ENCODE measurements at places on chromosomes 11 and 22. TPM values are rescaled to one million over a fixed set of nuclear protein-coding genes. Genes with fewer than 3 reads are reported as not detected.

Gene NUP160
- total RNA-seq: 57.0 TPM

Gene SHANK2
- total RNA-seq: not detected

Gene TMEM218
- total RNA-seq: 13.1 TPM

Gene IL10RA
- total RNA-seq: 304 TPM

Gene RELT
- total RNA-seq: 26.2 TPM

Gene NXPE4
- total RNA-seq: not detected

Gene SLC1A2
- total RNA-seq: not detected

Gene EMSY
- 35.7 TPM for total RNA-seq

GRCh38 chr11:74570266-74571061 lies 21.9 kb upstream of the POLD3 start:
- no peak for DNase-seq

DNA sequence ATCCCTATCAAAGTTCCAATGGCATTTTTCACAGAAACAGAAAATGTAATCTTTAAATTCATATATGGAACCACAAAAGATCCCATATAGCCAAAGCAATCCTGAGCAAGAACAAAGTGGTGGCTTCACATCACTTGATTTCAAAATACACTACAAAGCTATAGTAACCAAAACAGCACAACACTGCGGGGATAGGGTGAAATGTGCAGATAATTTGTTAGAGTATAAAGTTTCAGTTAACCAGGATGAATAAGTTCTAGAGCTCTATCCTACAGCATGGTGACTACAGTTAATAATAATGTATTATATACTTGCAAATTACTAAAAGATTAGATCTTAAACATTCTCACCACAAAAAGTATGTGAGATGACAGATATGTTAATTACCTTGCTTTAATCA lies 55.5 kb downstream of the MAPK1 start:
- no peak for DNase-seq

DNA sequence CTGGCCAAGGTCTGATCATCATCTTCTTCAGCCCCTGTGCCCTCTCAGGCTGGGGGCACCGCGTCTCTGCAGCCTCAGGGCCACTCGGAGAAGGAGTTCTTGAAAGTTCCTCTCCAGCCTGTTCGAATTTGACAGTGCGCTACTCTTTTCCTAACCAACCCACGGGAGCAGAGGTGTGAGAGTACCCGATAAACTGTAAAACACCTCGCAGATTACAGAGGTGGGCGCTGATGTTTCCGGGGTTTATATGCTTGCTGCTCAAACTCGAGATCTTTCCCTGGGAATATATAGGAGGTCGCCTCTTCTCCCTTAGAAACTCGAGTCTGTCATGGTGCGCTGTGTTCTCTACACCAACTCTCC lies 515 bp downstream of the CTR9 start:
- DNase-seq: no peak

- DNase-seq: no peak
Measured at GRCh38 chr11:96391698-96392307, 2.0 kb downstream of the JRKL start.

Data from activated naive CD8-positive, alpha-beta T cell treated with anti-CD3 and anti-CD28 coated beads, Interleukin-2, amount 10 ng/mL, durations not matched to agents 7 days and 5 days (primary cell).